Dermis microvascular lymphatic vessel endothelial cell (primary cell): ENCODE measurements at places on chromosomes 1 and 21. TPM values are rescaled to one million over a fixed set of nuclear protein-coding genes. Genes with fewer than 3 reads are reported as not detected.
A peak's percentile ranks its signal among the peaks of the same experiment; 100 is the strongest.

Gene CCDC17
- 0.51 and 1.0 TPM in 2 replicates for total RNA-seq

Gene FMO1
- not detected in 2 replicates for total RNA-seq

Gene A3GALT2
- total RNA-seq: not detected in 2 replicates

Gene UTS2
- not detected in 2 replicates for total RNA-seq

Gene UBE2U
- 0.13 TPM in 1 of 2 replicates, not detected in the other for total RNA-seq

GRCh38 chr1:216750031-216750627 is 26.9 kb upstream of the ESRRG start:
- peak; percentile 15 for DNase-seq

DNA sequence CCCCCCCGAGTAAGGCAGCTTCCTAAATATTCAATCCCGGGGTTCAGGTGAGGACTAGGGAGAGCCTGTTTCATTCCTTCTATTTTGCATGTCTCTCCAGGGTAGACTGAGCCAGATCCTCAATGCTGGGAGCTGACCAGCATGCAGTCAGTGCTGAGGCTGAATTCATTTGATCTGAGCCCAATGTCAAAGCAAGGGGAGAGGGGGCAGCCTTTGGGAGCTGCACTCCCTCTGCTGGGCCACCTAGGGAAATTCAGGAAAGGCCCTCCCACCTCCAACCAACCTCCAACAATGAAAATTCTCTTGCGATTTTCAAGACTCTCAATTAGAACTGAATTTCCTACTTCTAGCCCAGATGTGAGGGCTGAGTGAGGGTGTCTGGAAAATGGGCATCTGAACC is 371.2 kb downstream of the NPHP4 start:
- DNase-seq: no peak

- no peak for DNase-seq
Measured at GRCh38 chr1:9345922-9346321, 53.2 kb downstream of the SPSB1 start.

DNA sequence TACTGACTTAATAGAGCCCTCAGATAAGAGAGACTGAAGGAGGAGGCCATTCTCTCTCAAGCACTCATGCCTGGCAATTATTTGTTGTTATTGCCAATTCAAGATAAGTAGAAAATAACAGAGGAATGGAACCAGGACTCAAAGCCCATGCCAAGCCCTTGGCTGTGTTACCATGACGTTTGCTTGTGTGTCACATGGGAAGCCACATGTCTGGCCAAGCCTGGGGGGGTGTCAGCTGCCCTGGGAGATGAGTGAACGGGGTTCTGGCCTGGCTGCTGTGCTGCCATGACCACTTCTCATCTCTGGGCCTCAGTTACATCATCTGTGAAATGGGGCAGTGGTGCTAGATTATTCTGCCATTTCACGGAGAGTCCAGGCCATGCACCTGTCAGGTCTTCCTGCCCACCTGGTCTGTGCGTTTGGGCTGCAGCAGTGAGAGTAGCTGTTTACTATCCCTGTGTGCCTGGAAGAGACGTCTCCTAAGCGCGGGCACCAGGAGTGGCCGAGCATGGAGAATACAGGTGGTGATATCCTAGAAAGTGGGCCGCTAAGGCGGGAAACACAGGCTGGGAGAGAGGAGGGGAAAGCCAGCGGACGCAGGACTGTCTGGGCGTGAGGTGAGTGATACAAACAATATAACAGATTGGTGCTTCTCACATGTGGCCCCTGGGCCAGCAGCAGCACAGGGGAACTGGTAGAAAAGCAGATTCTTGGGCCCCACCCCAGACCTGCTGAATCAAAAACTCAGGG is 67.8 kb downstream of the MAN1C1 start:
- DNase-seq: no peak

DNA sequence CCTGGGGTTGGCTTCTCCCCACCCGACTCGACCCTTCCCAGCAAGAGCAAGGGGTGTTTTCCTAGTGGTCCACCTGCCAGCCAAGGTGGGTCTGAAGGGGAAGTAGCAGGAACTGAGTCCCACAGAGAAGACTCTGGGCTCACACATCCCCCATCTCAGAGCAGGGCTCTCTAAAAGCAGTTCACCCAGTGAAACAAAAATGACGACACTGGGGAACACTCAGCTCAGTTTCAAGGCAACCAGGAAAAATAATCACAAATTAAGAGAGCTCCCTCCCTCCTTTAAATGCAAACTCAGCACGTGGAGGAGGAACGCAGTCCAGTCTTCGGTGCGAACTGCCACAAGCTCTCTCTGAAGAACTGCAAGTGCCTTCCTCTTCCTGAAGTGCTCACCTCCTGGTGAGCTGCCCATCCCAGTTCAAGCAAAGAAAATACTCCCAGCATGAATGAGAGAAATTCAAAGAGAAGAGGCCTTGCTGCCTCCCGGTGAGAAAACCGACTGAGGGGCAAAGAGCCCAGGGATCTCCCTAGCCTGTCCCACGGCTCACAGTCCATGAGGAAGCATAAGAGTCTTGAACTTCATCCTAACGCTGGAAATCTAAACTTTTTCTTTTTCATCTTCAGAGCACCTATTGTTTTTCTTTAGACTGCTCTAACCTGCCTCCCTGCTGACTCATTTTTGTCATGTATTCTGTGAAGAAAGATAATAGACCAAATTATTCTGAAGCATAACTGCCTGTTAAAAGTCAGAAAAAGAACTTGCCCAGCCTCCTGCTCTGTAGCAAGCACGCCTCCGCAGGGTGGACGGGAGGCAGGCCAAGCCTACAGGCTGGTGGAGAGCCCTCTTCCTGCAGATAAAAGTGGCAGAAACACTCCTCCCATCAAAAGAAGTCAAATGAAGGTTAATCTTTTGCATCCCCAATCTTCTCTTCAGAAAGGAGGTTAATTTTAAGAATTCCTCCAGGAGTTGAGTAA is 281.4 kb downstream of the HHIPL2 start:
- DNase-seq: no peak
